ENCODE measurements at places on chromosomes 3 and 15.

- DNase-seq = no peak
Observed at GRCh38 chr3:78798266-78798832, 969.4 kb downstream of the ROBO1 start.

GRCh38 chr3:65508750-65509422 lies 529.8 kb downstream of the MAGI1 start:
- DNase-seq = no peak

DNA sequence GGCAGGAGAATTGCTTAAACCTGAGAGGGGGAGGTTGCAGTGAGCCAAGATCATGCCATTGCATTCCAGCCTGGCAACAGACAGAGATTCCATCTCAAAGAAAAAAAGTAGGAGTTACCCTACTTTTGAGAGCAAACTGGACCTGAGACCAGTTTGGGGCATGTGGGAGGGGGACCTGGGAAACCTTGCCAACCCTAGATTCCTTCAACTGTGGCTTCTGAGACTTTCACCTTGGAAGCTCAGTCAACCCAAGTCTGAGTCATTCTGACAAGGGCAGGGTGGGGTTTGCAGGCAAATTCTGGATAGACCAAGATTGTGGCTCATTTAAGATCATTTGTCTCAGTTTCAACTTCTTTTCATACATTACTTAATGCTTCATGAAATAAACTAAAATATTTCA lies 23.8 kb upstream of the SIAH2 start:
- DNase-seq = peak; percentile 36

DNA sequence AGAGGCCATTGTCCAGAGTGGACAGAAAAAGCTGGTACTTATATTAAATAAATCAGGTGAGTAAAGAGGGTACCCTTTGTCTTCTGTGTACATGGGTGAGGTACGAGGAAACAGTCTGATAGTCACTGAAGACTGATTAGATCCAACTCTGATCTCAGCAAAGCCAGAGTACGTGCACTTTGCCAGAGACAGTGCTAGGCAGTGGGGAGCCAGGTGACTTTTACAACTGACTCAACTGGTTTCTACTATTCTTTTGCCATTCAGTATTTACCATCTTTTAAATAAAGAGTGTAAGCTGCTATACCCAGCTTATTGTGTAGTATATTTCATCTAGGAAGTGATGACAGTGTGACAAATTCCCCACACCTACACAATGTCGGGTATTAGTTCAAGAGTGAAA lies 3.3 kb downstream of the GNL3 start:
- DNase-seq = no peak

DNA sequence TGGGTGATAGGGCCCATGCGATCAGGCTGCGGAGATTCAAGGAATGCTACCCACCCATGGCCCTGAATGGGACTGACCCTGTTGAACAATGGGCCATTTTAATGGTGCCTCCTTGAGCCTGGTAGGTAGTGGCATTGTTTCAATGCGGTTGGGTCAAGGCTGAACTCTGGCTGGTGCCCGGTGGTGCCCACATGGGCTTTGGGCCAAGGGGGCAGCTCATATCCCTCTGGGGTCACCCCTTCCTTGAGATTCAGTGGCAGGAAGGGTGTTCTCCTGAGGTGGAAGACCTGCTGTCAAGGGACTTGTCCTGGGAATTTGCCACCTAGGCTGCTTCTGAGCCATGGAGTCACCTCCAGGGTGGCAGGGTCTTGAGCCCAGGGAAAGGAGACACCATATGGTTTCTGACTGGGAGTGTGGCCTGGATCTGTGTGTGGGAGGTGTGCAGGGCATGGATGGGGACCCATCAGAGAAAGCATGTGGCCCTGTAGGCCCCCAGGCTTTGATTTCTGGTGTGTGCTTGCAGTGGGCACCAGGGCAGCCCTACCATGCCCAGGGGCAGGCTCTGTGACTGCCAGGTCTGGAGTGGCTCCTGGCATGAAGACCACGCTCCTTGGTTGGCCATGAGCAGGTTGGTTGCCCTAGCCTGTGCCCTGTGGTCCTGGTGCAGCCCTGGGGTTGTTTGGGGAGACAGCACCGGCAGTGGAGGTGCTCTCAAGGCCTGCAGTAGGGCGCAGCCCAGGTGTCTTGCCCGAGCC lies 199.9 kb downstream of the UBE3A start:
- DNase-seq = no peak

- DNase-seq = no peak
Observed at GRCh38 chr15:42289166-42289565, 15.9 kb upstream of the TMEM87A start.

GRCh38 chr3:190378240-190378891 lies 9.6 kb upstream of the CLDN16 start:
- no peak for DNase-seq

DNA sequence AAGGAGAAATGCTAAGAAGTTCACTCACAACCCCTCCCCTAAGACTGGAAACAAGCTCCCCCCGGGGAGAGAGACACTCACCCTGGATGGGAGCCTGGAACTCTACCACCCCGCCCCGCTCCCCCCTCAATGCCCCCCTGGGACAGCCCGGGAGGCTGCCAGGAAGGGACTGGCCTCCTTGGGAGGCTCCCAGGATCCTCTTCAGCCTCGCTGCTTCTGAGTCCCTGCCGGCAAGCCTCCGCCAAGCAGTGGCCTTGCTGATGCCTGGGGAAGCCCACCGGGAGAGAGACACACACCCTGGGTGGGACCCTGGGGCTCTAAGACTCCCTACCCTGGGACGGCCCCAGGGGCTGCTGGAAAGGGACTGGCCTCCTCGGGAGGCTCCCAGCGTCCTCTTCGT lies 33.4 kb downstream of the CPEB1 start:
- DNase-seq = no peak

- no peak for DNase-seq
Observed at GRCh38 chr15:65631503-65631902, 9.8 kb downstream of the SLC24A1 start.

DNA sequence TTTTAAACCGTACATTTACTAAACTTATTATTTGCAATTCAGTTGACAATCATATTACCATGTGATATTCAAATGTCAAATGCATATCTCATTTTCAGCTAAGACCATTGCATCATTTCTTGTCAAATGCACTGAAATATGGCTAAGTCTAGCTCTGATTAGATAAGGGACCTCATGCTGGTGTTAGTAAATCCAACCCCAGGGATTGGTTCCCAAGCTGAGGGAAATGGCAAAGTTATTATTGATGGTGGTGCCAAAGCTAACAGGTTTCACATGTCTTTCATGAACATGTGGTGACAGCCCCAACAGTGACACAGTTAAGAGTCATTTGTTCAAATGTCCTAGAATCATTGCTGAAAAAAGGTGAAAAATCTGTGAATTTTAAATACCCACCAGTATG lies 641.1 kb downstream of the MECOM start:
- no peak for DNase-seq

GRCh38 chr15:86103825-86104224 lies 24.2 kb downstream of the AGBL1 start:
- no peak for DNase-seq

GRCh38 chr3:167716920-167717319 lies 17.8 kb downstream of the PDCD10 start:
- DNase-seq = no peak

- DNase-seq = peak; percentile 18
Observed at GRCh38 chr15:92383519-92384324, 10.0 kb upstream of the ST8SIA2 start.

DNA sequence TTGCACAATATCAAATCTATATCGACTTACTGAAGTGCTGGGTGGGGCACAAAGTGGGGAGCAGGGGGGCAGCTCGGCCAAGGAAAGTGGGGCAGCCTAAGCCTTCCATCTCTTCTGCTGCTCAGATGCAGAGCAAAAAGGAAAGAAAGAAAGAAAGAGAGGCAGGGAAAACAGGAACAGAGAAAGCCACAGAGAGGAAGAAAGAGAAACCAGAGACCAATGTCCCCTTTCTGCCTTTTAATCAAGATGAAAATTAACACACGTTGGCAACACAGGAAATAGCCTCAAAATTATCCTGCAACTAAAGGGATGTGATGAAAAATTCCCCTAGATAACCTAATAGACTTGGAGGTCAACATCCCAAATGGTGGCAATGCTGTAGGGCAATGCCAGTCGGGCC lies 72.2 kb upstream of the RAD18 start:
- no peak for DNase-seq

DNA sequence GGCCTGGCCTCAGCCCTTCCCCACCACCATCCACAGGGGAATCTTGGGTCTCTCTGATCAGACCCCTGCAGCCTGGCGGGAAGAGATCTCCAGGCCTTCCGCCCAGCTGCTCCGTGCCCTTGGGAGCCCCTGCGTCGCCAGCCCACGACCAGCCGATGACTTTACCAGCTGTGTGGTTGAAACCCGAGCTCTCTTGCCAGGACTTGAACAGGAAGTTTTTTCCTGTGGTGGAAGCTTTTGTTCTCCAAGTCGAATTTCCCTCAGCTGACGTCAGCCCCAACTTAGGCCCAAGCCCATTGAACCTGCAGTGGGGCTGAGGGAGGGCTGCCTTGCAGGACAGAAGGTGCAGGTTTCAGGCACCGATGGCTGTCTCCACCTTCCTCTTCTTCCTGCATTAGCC lies 51.7 kb upstream of the SMAD3 start:
- no peak for DNase-seq

DNA sequence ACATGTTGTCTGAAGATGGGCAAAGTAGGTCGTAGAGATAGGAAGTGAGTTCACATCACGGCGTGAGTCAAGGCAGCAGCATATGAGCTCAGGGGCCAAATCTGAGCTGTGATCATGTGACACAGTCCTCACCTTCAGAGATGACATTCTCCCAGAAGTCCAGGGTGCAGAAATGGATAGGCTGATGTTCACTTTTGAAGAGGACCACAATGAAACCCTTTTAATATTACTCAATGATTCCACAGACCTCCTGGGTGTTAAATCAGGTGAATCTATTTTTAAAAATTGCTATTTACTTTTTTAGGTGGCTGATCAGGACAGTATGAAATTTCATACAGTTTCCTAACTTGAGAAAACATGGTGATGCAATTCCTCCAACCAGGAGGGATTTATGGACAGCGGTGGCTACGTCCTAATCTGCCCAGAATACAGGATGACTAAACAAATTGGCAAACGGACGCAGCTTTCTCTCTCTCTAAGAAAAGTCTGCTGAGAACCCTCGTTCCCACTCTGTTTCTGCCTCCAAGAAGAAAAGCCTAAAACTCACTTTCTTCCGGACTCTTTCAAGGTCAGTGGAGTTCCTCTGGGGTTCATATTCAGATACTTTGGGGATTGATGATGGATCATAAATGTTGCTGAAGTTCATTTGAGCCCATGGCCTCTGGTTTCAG lies 34.4 kb downstream of the B3GNT5 start:
- no peak for DNase-seq

GRCh38 chr3:89046661-89047060 lies 60.8 kb upstream of the EPHA3 start:
- DNase-seq = no peak

- DNase-seq = no peak
Observed at GRCh38 chr3:171044384-171044783, 17.9 kb upstream of the SLC2A2 start.

DNA sequence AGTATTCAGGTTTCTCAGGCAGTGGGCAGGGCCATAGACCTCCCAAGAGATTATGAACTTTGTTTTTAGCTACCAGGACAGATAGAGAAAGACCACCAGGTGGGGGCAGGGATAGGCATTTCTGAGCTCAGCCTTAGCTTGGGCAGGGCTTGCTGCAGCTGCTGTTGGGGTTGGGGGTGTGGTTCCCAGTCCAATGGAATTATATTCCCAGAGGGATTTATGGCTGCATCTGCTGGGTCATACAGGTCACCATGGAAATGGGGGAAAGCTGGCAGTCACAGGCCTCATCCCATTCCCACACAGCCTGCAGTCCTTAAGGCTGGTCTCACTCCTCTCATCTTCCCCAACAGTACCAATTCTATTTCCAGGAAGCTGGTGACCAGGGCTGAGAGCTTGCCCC lies 144.6 kb upstream of the ZPLD1 start:
- no peak for DNase-seq

- no peak for DNase-seq
Observed at GRCh38 chr3:27392950-27393679, 23.9 kb upstream of the NEK10 start.
